ENCODE measurements at places on chromosomes 4 and X. TPM values are rescaled to one million over a fixed set of nuclear protein-coding genes. Genes with fewer than 3 reads are reported as not detected.

The MSX1 gene
- total RNA-seq, result 0.15 TPM

The NSDHL gene
- total RNA-seq, result 15.6 TPM

DNA sequence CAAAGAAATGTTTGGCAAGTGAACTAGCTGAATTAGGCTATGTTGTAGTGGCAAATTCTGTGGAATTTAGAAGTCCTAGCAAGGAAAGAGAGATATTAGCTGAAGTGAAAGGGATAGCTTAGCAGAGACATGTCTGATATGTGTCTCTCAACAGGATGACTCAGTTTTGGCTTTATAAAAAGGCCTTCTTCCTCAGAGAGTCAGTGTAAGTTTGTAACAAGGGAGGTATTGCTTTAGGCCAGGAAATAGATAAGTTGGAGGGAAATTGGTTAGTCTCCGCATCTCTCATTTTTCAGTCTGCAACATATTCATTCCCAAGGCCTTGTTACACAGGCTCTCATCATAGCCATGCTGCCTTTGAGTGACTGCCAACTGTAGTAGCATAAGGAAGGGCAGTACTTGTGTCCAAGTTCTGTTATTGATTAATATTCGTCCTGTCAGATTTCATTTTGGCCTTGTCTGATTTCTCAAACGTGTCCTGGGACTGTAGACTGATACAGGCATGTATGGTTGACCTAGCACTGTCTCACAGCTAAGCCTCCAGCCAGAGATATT is 4.0 kb downstream of the TMEM164 start:
- peak; percentile 15 for DNase-seq

DNA sequence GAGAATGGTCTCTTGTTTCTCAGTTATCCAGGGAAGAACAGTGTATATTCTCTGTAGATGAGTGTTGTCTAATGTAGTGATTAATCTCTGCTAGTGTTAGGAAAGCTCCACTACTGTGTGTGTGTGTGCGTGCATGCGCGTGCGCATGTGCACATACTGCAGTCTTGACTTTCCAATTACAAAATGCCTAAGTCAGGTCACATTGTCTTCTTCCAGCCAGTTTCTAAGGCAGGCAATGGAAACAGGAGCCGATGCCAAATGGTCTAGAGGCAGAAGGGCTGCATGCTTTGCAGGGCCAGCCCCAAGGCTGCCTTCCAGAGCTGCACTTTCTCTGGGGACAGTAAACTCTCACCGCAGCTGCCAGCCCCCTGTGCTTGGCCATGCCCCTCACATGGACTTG is 30.5 kb upstream of the NAP1L5 start:
- no peak for DNase-seq

DNA sequence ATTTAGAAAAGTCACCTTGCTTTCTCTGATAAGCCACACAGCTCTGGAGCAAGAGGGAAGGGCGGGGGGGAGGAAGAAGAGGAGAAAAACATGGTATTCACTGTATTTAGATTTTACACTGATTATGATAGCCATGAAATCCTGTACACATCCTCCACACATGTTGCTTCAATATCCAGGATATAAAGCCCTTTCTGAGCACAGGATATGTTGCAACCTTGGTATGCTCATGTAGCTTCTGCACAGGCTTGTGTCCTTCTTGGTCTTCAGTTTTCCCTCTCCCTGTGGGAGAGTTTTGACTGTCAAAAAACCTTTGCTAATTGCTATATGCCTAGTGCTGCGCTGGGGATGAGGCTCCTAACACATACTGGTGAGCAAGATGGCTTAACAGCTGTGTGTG is 61.9 kb upstream of the DAPP1 start:
- no peak for DNase-seq

The MAGEA2 gene
- total RNA-seq, result not detected

The NOX1 gene
- total RNA-seq, result not detected

- no peak for DNase-seq
Observed at GRCh38 chrX:150360331-150360730, 2.8 kb upstream of the MAMLD1 start.

DNA sequence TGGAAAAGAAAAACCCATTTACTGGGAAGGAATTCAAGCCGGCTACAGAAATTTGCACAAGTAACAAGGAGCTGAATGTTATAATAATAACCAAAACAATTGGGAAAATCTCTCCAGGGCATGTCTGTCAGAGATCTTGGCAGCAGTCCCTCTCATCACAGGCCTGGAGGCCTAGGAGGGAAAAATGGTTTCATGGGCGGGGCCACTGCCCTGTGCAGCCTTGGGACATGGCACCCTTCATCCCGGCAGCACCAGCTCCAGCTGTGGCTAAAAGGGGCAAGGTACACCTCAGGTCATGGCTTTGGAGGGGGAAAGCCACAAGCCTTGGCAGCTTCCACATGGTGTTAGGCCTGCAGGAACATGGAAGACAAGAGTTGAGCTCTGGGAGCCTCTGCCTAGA is 513.1 kb upstream of the CNKSR2 start:
- no peak for DNase-seq

The NSD2 gene
- 67.7 TPM for total RNA-seq

DNA sequence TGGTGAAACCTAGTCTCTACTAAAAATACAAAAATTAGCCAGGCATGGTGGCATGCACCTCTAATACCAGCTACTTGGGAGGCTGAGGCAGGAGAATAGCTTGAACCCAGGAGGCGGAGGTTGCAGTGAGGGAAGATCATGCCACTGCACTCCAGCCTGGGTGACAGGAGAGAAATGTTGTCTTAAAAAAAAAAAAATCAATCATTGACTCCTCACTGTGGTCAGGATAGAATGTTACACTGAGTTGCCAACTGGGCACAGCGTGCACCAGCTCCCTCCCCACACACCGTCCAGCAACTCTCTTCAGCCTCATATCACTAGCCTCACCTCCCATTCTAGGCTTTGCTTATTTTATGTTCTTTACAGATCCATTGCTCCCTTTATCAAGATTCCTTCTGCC is 79.5 kb downstream of the CHRNA9 start:
- peak; percentile 64 for DNase-seq

DNA sequence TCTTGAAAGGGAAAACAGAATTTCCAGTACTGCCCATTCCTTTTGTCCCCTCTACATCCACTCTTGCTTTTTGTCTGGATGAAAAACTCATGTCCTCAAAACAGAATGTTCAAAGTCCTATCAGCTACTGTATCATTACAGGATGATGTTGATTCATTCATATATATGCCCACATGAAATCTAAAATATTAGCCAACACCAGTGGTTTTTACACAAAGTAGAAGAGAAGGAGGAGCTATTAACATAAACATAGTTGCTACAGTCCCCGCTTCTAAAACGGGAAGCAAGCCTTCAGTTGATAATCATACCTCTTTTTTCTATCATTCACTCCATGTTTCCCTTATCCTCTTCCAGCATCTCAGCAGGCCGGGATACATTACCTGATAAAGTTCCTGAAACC is 7.7 kb upstream of the THOC2 start:
- DNase-seq, result no peak

DNA sequence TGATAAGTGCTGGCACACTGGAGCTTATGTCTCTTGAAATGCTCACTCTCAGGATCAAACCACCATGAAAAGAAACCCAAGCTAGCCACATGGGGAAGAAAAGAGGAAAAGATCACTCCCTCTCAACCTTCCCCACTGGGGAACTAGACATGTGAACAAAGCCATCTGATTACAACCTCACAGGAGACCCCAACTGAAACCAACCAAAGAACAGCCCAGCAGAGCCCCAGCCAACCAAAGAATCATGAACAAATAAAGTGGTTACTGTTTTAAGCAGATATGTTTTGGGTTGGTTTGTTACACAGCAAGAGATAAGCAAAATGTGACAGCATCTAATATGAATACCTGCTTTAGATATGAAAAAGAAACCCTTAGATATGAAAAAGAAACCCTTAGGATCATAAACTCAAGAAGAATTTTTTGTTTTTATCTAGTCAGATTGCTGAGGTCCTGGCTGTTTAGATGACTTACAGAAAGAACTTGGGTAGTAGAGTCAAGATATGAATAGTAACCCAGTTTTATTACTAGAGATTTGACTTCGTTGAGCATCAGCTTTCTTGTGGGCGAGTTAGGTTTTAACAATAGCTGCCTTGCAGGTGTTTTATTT is 23.7 kb upstream of the TLR7 start:
- no peak for DNase-seq
